ENCODE measurements at places on chromosomes 2 and 18.

DNA sequence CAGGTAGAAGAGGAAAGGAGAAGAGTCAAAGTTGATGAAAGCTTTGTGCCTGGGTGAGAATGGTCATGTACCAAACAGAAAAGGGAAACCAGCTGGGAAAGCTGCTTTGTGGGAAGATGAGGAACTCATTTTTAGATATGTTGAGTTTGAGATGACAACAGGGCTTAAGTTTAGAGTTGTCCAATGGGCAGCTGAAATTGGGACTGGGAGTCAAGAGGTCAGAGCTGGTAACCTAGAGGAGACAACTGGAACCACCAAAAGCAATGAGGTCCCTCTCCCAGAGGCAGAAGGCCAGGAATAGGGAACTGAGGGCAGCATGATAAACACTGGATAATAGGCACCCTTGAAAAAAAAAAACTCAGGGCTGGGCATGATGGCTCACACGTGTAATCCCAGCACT, 48.8 kb downstream of the SLC4A1AP start:
- no peak for DNase-seq

- no peak for DNase-seq
These were observed 64.9 kb downstream of the LNPK start for GRCh38 chr2:175937216-175937615.

DNA sequence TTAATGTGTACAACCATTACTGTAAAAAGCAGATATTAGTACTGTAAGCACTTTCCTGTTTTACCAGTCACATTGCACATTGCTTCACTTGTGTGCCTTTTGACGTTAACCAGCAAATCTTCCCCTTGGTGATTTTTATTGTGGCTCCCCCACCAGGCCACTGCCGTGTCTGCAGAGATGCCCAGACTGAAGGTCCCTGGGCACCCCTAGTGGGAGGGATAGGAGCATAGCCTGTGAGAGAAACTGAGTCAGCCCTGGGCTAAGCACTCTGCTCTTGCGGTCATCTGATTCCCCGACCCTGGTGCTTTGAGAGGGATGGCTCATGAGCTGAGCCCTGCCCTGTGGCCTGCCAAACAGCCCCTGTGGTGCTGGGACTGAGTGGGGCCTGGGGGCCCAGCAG, 73.4 kb downstream of the INPP4A start:
- DNase-seq = peak; percentile 35

- DNase-seq = no peak
These were observed 57.9 kb downstream of the POLR1A start for GRCh38 chr2:86047575-86048382.

DNA sequence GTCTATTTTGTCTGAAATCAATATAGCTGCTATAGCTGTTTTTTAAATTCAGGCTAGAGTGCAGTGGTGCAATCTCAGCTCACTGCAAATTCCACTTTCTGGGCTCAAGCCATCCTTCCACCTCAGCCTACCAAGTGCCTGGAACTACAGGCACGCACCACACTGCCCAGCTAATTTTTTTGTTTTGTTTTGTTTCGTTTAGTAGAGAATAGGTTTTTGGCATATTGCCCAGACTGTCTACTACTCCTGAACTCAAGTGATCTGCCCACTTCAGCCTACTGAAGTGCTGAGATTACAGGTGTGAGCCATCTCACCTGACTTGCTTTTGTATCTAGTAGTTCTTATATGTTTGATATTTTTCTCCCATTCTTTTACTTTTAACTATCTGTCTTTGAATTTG, 259.7 kb downstream of the CDH19 start:
- DNase-seq = no peak

- no peak for DNase-seq
These were observed 2896.7 kb upstream of the TEKT4 start for GRCh38 chr2:91974401-91975129.

DNA sequence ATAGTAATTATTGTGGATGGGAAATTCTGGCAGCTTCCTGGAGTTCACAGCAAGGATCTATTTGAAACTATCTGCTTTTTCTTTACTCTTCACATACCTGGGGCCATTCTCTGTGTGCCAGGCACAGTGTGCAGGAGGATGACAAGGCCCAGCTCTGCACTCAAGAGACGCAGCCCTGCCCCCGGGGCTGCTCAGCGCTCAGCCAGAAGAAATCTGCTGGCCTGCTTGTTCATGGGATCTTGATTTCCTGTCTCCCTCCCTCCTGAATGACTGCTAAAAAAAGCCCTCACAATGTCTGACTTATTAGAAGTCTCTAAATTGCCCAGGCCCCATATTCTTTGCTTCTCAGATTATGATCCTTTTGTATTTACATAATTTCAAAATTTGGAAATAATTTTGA, 210.9 kb downstream of the DCDC2C start:
- no peak for DNase-seq

GRCh38 chr2:150909613-150910012, 352.1 kb downstream of the RBM43 start:
- DNase-seq = no peak

DNA sequence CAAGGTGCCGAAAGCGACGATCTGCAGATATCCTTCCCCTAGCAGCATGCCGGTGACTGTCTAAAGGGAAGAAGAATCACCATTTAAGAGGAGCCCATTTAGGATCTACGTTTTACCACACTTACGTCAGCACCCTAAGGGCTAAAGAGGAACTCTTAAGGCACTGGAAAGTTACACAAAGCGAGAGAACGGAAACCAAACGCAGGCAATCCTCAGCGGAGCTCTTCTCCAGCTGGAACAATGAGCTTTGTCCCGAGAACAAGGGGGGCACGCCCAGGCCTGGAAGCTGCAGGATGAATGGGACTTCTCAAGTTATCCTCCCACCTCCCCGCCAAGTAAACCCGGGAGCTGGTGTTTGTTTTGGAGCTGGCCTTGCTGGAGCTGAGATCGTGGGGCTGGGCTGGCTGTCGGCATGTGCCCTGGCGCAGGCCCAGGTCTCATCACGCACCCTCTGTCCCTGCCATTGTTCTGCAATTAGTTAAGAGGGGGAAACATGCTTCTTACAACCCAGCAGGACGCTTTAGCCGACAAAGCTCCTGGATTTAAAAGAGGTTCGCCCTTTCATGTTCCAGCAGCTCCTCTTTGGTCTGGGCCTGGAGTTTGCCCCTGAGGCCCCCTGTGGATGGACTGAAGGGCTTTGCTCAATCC, 36.4 kb downstream of the PXDN start:
- DNase-seq = no peak

GRCh38 chr2:196413821-196414274, 225.7 kb upstream of the CCDC150 start:
- no peak for DNase-seq

DNA sequence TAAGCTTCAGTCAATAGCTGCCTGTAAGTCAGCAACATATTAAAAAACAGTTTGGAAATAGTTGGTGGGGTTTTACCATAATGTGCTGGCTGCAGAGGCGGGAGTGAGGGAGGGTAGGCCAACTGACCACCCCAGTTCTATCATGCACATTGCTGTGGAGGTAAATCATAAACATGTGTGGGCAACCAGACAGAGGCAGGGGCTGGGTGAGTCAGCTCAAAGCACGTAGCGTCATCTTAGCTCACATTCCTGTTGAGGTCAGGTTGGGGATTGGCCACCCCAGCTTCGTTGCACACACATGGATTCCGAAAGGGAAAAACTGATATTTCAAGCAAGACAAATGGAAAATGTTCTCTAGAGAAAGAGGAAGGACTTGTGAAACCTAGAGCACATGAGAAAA, 19.5 kb downstream of the GPR45 start:
- no peak for DNase-seq

DNA sequence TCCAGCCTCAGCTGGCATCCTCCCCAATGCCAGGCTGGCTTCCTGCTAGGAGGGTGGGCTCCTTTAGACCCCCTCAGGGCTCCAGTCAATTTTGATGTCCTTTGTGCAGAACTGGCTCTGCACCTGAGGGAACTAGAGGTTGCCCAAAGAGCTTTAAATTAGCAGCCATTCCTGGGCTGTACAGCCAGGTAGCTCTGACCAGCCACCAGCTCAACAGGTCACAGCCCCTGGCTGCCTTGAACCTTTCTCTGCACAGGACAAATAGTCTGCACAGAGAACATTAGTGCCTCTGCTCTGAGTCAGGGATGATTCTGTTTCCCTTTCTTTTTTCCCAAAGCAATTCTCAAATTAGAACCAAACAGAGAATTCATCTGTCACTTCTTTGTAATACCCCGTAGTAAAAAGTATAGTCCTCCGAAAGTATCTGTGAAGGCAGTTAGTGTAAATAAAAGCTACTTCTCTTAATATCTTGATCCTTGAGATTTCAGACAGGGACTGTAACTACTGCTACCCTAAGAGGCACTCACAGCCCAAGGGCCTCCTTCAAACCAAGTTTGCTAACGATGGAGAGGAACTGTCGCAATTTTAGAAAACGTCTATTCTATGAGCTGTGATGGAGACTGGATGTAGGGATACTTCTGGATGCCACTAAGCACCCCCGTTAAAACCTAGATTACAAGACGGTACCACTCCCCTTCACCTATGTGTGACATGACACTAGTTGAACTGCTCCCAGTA, 3.0 kb downstream of the TTC32 start:
- no peak for DNase-seq

DNA sequence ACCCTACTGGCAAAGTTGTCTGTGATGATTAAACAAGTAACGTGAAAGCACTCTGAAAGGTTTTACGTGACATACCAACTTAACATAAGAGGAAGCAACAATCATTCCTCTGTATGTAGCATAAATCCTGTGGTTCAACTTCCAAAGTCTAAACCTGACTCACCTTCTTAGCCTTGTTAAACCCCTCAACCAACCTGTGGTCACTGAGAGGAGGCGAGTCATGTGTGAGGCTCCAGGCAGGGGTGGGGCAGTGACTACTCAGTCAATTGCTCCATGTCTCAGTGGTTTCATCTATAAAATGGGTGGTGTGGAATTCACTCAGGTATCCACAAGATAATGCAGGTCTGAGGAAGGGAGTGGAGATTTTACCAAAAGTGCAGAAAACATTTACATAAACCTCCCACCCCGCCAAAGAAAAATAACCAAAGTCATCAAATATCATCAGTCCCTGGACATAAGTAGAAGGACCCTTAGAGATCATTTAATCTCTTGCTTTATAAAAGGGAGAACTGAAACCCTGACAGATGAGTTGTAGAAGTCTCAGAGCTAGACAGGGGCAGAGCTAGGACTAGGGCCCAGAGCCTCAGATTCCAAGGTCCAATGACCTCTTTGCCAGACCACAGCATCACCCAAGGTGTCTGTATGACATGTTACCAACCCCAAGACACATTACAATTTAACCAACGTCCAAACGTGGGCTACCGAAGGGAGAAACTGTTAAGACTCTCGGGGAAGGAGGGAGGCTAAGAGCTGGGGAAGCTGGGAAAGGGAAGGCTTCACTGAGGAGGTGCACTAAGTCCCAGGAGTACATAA, 3.7 kb upstream of the PCBP1 start:
- peak; percentile 80 for DNase-seq

GRCh38 chr18:51120809-51121596, 76.5 kb downstream of the MEX3C start:
- DNase-seq = no peak

GRCh38 chr2:22683914-22684313, 701.1 kb upstream of the KLHL29 start:
- DNase-seq = no peak

DNA sequence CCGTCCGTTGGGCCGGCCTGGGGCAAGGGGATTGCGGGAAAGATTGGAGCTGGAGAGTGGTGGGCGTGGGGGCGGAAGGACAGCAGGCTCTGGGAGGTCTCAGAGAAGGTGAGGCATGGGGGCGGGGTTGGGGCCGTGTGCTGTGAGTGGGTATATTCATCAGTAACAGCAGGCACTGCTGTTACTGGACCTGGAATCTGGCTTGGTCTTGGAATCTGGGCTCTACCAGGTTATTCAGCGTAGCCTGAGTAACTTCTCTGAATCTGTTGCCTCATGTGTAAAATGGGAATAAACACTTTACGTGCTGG, 435 bp downstream of the RNF181 start:
- no peak for DNase-seq

- peak; percentile 88 for DNase-seq
These were observed at the start of gene DNPEP for GRCh38 chr2:219387306-219388120. Gene DNPEP (minus strand): TSS chr2:219387912. CDS start chr2:219387794, 118 bp downstream.

GRCh38 chr2:95009412-95009811, 16.1 kb upstream of the MAL start:
- DNase-seq = no peak

DNA sequence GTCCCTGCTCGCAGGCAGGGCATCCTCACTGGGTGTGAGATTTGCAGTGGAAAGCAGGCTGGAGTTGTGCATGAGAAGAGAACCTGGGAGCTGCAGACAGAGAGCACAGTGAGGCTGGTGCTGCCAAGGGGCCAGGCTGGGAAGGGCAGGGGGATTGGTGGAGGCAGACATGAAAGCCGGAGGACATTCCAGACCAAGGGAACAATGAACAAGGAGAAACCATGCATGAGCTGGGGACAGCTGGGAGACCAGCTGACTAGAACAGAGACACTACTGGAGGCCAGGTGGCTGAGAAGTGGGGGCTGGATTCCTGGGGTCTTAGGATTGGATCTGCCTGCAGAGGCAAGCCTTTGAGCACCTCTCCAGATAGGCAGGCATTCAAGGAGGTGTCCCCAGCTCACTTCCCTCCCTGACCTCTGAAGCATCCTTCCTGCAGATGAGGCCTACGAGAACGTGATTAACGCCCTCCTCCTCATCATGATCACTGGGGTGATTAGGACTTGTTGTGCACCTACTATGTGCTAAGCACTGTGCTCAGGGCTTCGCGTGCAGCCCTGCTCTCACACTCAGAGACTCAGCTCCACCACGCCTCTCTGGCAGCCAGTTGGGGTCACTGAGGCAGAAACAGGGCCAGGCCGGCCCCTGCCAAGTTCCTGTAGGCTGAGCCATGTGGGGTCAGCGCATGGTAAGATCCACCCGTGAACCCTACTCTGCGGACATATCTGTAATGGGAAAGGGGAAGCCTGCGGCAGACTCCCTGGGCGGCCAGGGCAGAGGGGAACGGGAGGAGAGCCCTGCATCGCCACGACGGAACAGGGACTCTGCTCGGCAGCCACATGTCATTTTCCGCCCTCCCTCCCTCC, 74.8 kb upstream of the SLC66A3 start:
- no peak for DNase-seq

- no peak for DNase-seq
These were observed 144.0 kb upstream of the VRK2 start for GRCh38 chr2:57902578-57902977.

- DNase-seq = no peak
These were observed 689 bp downstream of the RPRD1A start for GRCh38 chr18:36066686-36067054.

DNA sequence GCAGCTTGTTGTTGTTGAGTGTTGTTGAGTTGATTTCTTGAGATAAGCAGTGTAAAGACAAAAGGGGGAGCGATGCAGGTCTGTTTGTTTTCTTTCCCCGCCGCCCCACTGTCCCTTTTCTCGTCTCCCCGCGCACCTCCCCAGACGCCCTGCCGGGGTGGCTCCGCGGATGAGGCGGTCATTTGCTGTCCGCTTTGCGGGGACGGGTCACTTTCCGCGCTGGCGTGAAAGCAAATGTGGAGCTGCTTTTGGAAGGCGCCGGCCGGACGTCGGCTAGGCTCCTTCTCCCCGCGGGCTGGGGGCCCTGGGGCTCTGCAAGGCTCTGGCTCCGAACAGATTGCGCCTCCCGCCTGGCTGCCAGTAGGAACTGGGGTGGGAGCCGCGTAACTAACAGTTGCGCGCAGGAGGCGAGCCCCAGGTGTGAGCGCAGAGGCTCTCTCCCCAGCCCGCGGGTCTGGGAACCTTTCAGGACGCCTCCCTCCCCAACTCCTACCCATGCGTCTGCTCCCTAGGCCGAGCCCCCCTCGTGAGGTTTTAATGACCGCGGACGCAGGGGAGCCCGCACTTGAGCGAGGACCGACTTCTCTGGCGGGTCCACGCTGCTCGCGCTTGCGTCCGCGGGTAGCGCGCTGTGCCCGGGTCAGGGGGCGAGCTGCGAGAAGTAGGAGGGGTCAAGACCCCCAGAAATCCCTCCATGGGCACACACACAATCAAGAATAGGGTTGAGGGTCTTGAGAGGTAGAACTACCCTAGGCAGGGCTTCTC, 146.6 kb downstream of the MEIS1 start:
- no peak for DNase-seq
